Stimulated activated CD8-positive, alpha-beta memory T cell treated with anti-CD3 and anti-CD28 coated beads, Interleukin-7, amount 100 ng/mL, for 4 hours (primary cell): ENCODE measurements at places on chromosomes 7 and 10.

DNA sequence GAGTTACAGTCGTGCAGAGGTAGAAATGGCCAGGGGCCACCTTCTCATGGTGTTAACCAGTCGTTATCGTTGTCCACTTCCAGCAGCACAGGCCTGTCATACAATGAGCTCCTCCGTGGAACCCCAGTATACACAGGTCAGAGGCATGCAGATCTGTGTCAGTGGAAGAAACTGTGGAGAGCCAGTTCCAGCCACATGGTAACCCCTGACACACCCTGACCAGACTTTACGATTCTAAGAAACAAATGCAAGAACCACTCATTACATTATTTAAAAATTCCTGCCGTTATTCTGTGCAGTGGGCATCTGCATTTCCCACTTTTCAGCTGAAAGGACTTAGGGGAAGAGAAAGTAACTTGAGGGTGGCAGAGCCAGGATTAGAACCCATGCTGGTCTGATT, 23.5 kb upstream of the GJD4 start:
- no peak for DNase-seq

DNA sequence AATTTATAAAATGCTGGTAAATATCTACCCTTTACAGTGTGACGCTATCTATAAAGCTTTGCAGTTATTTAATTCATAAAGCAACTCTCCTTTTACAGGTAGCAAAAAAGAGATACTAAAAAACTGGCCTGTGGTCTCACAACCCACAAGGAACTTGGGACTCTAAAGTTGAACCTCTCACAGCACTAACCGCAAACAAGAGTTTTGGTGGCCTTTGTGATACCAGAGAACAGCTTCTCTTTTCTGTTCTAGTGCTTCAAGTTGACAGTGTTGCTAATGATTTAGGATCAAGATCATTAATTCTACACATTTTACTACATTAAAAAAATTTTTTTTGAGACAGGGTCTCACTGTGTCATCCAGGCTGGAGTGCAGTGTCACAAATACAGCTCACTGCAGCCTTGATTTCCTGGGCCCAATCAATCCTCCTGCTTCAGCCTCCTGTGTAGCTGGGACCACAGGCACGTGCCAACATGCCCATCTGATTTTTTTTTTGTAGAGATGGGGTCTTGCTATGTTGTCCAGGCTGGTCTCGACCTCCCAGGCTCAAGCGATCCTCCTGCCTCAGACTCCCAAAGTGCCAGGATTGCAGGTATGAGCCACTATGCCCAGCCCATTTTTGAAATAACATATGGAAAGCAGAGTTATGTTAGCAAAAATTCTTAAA, 56.0 kb upstream of the ST8SIA6 start:
- no peak for DNase-seq

DNA sequence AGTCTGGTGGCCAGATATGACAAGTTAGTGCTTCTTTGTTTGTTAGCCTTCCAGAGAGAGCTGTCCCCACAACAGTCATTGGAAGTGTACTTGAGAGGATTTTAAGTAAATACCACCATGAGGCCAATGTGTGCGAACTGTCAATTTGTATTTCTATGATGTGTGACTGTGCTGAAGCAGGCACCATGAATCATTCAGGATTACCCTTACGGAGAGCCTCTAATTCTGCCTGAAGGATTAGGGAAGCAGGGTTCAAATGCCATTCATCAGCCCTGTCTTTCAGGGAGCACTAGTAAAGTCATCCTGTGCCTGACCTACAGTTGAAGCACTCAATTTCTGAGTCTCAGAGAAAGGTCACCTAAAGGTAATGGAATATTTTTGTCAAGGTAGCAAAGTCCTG, 109.3 kb downstream of the GATA3 start:
- DNase-seq = no peak

DNA sequence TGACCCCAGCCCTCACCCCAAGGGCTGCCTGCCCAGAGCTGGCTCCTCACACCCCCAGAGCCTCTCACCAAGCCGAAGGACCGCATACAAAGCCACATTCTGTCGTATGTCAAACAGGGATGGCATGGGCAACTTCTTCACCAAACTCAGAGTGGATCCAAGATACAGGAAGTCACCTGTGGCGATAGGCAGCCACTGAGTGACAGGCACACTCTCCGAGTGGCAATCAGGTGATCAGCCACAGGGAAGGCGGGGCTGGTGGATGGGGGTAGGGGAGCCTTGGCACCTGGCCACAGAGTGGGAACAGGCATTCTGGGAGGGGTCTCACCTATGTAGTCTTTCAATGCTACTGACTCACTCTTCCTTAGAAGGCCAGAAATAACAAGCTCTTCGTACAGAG, 7.1 kb upstream of the ASB10 start:
- DNase-seq = no peak
